ENCODE measurements at places on chromosomes 7 and 10. TPM values are rescaled to one million over a fixed set of nuclear protein-coding genes. Genes with fewer than 3 reads are reported as not detected.

DNA sequence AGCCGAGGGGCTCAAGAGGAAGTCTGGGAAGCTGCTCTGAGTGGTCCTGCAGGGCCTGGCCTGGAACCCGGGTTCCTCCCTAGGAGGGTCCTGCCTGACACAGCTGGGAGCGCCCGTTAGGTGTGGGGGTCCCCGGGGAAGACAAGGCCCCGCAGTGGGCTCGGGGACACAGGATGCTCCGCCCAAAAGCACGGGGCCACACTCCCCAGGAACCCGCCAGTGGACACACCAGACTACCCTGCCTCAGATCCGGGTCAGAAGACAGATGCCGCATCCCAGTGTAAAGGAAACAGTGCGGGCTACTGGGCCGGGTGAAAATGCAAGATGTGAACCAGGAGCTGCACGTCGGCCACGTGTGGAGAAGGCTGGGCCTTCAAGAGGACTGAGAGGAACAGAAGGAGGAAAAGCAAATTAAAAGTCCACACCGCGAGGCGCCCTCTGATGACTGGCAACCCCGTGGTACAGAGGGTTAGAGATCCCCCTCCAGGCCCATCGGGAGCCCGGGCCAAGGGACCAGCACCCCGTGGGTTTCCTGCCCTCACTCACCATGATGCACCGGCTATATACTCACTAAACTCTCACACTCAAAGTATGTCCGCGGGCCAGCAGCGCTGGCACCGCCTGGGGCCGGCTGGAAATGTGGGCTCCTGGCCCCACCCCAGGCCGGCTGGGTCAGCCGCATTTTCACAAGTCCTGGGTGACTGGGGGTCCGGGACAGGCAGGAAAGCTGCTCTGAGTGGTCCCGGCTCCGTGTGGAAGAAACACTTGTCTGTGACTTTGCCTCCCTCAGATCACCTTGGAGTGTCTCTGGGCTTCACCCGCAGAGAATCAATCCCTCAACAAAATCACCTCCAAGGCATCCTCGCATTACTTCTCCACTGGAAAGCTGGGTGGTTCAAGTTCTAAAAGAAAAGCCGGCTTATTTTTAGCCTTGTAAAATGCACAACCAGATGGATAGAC is 6.1 kb downstream of the STK32C start:
- DNase-seq: no peak

GRCh38 chr10:65949526-65949925 is 976.3 kb upstream of the LRRTM3 start:
- no peak for DNase-seq

DNA sequence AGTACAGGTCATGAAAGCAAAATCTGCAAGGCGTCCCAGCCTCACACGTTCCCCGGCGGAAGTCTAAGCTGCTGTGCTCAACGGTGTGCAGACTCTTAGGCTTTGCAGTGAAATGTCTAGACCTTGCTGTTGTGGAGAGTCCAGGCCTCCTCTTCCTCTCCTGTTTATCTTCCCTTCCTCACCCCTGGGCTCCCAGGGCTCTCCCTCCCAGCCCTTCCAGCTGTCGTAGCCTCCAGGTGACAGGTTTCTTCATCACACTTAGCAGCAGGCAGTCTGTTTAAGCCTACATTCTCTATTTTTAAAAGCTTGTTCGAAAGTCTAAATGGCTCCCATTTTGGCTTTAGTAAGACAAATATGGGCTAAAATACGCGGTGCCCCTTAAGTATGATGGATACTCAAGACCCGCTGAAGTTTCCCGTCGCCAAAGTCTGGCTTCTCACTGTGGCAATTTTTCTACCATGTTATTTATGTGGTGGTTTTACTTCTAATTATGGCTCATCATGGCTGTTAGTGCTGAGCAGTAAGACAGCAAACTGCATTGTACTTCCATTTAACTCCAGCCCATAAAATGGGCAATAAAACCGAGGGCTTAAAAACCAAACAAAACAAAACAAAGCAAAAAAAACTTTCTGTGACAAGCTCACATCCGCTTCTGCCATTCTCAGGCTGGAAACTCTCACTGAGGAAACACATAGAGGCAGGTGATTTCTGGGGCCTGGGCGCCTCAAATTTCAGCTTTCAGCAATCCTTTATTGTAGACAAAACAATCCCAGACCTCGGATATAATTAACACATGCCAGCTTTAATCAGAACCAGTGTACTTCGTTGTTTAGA is 243.2 kb downstream of the SNX10 start:
- DNase-seq: no peak

DNA sequence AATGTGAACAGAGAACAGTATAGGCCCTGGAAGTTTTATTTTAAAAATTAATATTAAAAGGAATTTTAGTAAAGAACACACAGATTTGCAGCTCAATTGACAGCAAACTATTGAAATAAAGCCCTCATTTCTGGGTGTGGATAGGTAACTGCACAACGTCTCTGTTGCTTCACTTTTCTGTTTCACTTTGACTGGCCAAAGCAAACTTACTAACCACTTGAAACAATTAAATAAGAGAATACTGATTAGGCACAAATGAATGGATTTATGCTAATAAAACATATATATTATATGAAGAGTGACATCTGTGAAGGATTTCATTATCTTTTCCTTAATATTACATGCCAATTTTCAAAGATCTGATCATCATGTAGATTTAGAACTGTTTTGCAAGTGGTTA is 11.9 kb downstream of the ZNF804B start:
- no peak for DNase-seq

DNA sequence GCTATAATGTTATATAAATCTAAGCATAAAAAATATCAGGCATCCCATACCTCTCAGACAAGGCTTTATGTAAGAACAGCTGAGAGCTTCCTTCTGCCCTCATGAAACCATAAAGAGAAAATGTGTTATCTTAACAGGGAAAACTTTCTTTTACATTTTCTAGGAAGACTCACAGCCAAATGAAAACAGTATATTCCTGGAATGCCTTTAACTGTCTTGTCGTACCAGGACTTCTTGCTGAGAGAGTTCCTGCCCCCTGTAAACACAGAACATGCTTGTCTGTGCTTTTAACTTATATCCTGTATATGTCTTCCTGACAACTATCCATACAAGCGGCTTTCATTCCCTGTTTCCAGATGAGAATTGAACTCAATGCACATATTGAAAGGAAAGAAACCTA is 64.8 kb upstream of the AHR start:
- DNase-seq: no peak

DNA sequence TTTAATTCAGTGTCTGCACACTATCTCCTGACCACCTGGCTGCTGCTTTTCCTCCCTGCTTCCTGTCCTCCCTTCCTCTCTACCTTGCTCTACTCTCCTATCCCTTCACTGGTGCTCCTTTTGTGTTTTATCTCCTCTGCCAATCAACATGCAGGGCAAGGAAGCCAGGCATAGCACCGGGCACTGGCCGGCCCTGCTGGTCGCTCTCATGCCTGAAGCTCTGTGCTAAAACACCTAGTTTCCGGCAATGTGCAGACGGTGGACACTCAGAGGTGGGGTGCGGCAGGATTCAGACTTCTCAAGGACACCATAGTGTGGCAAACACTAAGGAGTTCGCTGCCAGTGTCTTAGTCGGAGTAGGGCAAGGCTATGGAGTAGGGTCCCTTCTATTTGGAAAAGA is 177.1 kb downstream of the PRKCQ start:
- DNase-seq: no peak

- DNase-seq: no peak
Measured at GRCh38 chr7:4724648-4725013, 42.5 kb downstream of the FOXK1 start.

GRCh38 chr10:130418731-130419130 is 282.5 kb downstream of the GLRX3 start:
- no peak for DNase-seq

DNA sequence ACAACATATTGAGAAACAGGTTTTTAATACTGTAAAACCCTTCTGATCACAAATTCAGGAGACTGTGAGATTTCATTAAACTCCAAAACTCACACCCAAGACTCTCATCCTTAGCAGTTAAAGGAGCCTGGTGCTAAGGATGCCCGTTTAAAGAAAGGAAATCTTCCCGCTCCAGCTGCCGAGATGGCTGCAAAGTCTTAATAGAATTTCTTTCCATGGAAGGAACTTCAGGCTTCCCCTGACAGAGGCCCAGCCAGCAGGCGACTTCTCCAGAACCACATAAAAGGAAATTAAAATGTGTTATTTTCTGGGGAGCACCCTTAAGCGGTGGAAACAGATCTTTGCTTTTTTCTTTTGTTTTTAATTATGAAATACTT is 104.7 kb upstream of the CHST15 start:
- no peak for DNase-seq

GRCh38 chr7:11613292-11613930 is 218.6 kb downstream of the THSD7A start:
- no peak for DNase-seq

DNA sequence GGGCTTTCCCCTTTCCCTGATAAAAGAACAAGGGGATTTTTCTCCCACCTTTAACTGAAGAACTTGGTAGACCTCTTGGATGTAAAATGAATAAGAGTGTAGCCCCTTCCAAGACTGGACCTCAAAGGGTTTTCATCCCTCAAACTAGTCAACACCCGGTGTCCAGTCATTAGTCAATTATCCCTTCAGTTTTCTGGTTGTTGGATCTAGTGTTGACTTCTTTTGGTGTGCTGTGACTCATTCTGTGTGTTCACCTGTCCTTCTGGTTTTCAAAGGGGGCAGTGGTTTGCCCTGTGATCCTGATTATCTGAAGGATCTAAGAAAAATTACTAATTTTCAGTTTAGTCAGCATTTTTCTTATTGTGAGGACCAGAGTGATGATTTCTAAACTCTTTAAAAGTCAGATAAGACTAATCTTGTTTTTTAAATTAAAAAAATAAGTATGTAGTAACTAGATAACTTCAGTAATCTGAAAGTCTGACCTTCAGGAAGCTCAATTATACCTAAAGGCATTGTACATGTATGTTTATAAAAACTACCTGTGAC is 583.5 kb downstream of the CNTNAP2 start:
- no peak for DNase-seq

- DNase-seq: no peak
Measured at GRCh38 chr10:6383096-6383812, 180.5 kb downstream of the PFKFB3 start.

DNA sequence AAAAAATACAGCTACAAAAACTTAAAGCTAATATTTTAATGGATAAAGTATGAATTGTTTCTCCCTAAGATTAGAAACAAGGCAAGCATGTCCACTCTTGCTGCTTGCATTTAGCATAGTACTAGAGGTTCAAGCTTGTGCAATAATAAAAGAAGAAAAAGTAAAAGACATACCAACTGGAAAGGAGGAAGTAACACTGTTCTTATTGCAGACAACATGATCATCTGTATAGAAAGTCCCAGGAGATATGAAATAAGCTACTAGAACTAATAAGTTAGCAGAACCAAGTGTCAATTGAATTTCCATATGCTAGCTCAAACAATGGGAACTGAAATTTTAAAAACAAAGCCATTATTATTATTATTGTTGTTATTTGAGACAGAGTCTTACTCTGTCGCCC is 20.0 kb upstream of the RABGEF1 start:
- no peak for DNase-seq

DNA sequence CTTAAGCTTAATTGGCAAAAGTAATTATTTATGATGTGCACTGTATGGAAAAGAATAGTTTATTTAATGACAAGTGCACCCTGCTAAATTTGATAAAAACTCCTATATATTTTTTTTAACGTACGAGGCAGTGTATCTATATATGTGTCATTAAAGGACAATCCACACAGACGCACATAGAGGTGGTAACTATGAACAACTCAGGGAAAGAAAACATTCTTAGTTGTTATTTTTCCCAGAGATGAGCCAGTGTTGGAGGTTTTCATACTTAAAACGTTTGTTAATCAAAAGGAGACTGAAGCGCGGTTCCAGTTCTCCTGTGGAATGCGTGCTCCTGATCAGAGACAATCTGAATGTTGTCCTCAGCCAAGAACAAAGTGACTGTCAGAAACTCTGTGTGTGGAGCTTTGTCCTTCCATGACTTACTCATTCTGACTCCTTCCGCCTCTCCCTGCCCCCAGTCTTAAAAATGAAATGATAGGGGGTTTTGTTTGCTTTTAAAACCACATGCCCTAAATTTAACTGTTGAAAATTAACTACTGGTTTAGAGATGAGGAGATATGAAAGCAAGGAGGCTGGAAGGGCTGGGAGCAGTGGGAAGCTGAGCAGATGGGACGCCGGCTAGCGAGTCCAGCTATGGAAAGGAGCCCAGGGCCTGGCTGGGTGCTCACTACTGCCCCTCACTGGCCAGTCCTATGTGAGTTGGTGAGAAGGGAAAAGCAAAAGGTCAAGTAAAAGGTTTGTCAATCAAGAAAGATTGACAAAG is 99.6 kb downstream of the SVIL start:
- no peak for DNase-seq

- no peak for DNase-seq
Measured at GRCh38 chr10:132574783-132575319, 37.3 kb downstream of the INPP5A start.

GRCh38 chr7:100854146-100854895 is 1.8 kb downstream of the SLC12A9 start:
- DNase-seq: no peak

- DNase-seq: no peak
Measured at GRCh38 chr7:78279032-78279431, 480.5 kb downstream of the PHTF2 start.

DNA sequence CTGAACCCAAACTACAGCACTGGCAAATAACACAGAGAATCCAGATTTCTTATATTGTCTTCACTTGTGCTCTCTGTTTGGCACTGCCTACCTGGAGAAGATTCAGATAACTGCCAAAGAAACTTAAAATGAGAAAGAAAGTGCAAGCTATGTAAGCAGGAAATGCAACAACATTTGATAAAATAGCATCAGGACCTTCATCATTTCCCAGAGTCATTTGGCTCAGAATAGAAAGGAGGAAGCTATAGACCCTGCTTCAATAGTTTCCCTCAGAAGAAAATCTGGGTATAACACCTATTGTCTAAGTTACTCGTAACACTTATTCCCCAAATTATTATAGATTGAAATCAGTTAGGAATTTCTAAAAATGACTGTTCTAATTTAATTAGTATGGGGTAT is 56.2 kb downstream of the CC2D2B start:
- DNase-seq: no peak

GRCh38 chr10:9357471-9357870 is 1303.0 kb downstream of the GATA3 start:
- DNase-seq: no peak

GRCh38 chr10:10787586-10787985 is 230.1 kb upstream of the CELF2 start:
- no peak for DNase-seq

The LRIT1 gene
- total RNA-seq: not detected

The C7orf25 gene
- 4.4 TPM for total RNA-seq

The VAX1 gene
- not detected for total RNA-seq

The TRIP6 gene
- total RNA-seq: 38.5 TPM

The LRRC27 gene
- 3.5 TPM for total RNA-seq

The TNS3 gene
- 5.3 TPM for total RNA-seq

The PTPN20 gene
- 2.5 TPM for total RNA-seq

The MKX gene
- not detected for total RNA-seq

The PNLIPRP3 gene
- total RNA-seq: not detected

The CYP2E1 gene
- total RNA-seq: 0.16 TPM

The UCMA gene
- not detected for total RNA-seq

The C1QL3 gene
- 0.14 TPM for total RNA-seq
